Ovary (tissue), 10 donors: ENCODE measurements at places on chromosomes 16 and 17. TPM values are rescaled to one million over a fixed set of nuclear protein-coding genes. Genes with fewer than 3 reads are reported as not detected.

GRCh38 chr17:75998327-75998795, 2.3 kb upstream of the CDK3 start:
- H3K4me3 ChIP-seq, result no peak overlapping the region
- no peak for DNase-seq
- H3K36me3 ChIP-seq, result no peaks in the 10 kb centered on the region
- H3K4me1 ChIP-seq, result no peaks in the 10 kb centered on the region
- H3K27ac ChIP-seq, result no peak overlapping the region
- no peaks in the 10 kb centered on the region for H3K27me3 ChIP-seq

Gene CLEC3A
- not detected for total RNA-seq

DNA sequence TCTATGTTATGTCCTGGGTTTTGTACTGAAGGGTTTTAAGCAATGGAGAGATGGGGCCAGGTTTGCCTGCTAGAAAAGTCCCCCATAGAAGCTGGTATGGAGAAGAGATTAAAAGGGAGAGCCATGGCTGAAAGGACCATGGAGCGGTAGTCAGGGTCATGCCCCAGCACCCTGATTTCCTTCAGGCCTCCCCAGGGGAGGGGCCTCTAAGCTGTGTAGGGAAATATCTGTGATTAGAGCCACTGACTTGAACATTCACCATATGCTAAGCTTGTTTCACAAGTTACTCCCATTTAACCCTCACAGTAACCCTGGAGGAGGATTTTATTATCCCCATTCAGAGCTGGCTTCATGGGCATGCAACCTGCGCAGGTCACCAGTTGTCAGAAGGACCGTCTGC, 3.8 kb upstream of the ATP2A3 start:
- H3K4me3 ChIP-seq, result no peak overlapping the region
- no peak for DNase-seq
- H3K36me3 ChIP-seq, result no peaks in the 10 kb centered on the region

Gene AARSD1
- 51.4 TPM for total RNA-seq

Gene KRT15
- total RNA-seq, result 0.71 TPM
